Stimulated activated CD8-positive, alpha-beta memory T cell treated with anti-CD3 and anti-CD28 coated beads, Interleukin-2, amount 100 ng/mL, for 1 hour (primary cell): ENCODE measurements at places on chromosomes 16 and 17.
A peak's percentile ranks its signal among the peaks of the same experiment; 100 is the strongest.

GRCh38 chr17:1024076-1024475 lies 27.1 kb downstream of the TIMM22 start:
- DNase-seq: no peak

GRCh38 chr17:21573961-21574610 lies 118.2 kb upstream of the KCNJ18 start:
- peak; percentile 21 for DNase-seq

DNA sequence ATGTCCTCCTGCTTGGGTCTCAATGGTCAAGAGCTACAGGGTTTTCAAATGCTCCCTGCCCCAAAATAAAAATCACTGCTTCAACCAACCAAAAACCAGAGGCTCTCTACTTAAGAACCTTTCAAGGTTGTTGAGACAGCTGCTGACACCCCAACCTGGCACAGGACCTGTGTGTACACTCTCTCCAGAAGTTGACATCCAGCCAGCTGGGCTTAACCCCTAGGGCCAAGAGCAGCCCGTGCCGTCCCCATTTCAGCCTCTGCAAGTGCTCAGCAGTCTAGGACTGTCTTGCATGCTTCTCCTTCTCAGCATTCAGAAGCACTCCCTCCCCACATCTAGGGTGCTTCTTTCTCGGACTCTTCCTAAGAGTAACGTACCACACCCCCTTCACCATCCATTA lies 59.0 kb upstream of the TRAP1 start:
- DNase-seq: no peak

DNA sequence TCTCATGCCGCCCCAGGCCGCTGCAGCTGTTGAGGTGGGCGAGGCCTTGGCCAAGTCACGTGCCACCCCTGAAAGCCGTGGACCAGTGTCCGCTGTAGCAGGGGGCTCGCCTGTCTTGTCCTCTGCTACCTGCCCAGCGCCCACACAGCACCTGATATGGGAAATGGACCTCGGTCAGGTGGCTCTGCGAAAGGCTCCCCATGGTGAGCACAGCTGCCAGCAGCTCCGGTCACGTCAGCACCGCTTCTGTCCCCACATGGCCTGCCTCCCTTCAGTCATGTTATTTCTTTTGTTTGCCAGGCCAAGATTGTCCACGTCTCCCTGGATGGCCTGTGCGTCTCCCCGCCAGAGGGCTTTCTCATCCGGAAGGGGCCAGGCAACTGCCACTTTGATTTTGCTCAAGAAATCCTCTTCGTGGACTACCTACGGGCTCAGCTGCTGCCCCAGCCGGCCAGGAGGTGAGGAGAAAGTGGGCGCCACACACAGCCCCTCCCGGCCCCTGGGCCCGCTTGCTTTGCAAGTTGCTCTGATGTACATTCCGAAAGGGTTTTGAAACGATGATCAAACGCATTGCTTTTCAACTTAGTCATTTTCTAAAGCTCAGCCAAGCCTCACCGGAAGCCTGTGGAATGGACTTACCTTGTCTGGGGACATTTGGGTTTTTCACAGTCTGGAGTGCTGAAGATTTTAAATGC lies 219.8 kb downstream of the KATNIP start:
- DNase-seq: no peak

GRCh38 chr17:45104029-45104428 lies 28.3 kb downstream of the PLCD3 start:
- no peak for DNase-seq

- no peak for DNase-seq
Measured at GRCh38 chr16:80723091-80723490, 81.3 kb downstream of the CDYL2 start.

DNA sequence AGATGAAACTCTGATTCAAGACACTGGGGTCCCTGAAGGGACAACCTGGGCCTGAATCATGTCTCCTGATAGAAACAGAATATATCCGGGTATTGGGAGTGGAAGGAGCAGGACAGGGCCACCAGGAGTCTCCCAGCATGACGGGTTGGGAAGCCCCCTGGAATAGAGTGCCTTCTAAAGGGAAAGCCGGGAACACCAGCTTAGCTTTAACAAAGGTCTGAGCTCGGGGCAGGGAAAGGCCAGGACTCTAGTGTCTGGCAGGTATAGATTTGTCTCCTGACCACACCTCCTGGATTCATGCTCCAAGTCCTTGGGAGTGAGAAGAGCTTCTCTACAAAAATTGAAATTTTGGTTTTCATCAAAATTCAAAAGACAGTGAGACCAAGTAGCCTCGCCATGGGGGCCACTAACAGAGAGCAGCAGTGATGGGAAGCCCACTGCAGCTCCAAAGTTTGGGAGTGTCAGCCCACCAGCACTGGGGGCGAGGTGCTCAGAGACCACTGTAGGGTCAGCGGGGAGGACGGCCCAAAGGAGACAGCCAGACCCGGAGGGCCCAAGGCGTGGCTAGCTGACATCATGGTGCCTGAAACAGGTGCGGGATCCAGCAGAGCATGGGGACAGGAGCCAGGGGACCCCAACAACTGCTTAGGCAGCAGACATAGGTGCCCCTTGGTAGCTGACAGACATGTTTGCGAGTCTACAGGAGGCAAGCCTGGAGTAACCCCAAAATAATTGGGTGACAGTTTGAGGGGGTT lies 81.0 kb downstream of the C16orf78 start:
- no peak for DNase-seq

GRCh38 chr16:2428784-2429033 lies 538 bp upstream of the CCNF start:
- no peak for DNase-seq

- no peak for DNase-seq
Measured at GRCh38 chr16:57386381-57386951, 14.2 kb downstream of the CX3CL1 start.

DNA sequence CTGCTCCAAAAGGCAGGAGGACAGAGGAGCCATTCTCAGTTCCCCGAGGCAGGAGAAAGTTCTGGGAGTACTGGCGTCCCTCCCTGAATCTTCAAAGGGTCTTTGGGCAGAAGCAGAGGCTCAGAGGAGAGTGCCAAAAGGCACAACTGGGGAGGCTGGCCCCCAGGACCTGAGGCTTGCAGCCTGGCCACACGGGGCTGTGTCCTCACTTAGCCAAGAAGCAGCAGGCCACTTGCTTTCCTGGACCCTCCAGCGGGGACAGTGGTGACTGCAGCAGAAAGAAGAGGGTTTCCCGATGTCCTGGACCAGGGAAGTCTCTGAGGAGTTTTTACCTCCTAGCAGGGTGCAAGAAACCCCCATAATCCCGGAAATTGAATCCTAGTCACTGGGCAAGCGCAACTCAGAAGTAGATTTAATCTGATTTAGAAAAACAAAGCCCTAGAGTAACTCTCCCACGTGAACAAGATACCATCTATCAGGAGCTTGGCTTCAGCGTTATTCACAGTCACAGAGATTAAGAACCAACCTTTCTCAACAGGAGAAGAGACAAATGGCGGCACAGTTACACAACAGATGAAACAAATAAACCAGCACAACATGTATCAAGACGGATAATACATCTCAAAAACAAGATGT lies 25.5 kb upstream of the BCO1 start:
- DNase-seq: no peak

GRCh38 chr16:79287424-79287917 lies 313.1 kb downstream of the MAF start:
- DNase-seq: no peak

DNA sequence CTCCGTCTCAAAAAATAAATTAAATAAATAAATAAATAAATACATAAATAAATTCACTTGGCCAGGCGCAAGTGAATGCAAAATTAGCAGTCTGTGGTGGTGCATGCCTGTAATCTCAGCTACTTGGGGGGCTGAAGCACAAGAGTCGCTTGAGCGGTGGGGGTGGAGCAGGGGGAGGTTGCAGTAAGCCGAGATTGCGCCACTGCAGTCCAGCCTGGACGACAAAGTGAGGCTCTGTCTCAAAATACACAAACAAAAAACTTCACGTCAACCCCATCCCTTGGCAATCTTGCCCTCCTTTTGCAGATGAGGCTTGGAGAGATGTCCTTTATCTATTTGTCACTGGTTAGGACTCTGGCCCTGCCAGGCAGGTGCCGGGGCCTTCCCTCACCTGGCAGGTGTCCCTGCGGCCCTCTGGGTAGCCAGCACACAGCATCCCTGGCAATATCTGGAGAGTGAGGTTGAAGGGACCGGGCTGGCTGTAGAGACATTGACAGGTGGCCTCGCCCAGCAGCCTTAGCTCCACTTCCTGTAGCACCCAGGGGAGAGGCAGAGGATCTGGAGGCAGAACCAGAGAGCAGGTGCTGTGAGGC lies 4.4 kb downstream of the PRSS36 start:
- no peak for DNase-seq

GRCh38 chr17:7703584-7704479 lies 1.2 kb upstream of the EFNB3 start:
- no peak for DNase-seq

DNA sequence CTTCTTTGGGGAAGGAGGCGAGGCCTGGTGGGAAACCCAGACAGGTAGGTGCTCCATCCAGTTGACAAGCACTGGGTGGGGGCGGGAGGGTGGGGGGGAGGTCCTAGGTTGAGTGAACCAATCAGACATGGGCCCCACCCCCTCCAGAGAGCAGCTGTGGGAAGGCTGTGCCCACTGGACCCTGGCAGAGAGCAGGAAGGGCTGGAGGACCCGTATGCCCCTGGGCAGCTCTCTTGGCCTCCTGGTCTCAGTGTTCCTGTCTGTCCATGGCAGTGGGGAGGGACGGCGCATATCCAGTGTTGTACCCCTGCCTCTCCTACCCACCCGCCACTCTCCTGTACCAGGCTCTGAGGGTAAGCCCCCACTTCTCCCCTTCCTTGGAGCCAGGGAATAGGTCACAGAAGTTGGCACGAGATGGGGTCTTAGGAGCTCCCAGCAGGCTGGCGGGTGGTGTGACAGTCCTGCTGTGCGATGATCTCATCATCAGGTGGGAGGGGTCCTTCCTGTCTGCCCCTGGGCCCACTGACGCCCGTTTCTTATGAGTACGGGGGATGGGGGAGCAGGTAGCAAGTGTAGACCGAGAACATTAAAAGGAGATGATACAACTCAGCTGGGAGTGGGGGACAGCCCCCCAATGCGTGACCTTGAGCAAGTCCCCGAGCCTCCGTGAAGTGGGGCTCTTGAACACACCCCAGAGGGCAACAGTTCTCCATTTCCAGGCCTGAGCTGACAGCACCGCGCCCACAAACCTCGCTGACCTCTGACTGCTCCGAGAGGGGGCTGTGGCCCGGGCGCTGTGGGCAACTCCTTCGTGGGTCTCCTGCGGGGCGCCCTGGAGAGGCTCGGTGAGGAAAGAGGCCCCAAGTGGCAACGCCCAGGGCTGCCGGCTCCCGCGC lies 1.2 kb upstream of the ZFPM1 start:
- DNase-seq: no peak

DNA sequence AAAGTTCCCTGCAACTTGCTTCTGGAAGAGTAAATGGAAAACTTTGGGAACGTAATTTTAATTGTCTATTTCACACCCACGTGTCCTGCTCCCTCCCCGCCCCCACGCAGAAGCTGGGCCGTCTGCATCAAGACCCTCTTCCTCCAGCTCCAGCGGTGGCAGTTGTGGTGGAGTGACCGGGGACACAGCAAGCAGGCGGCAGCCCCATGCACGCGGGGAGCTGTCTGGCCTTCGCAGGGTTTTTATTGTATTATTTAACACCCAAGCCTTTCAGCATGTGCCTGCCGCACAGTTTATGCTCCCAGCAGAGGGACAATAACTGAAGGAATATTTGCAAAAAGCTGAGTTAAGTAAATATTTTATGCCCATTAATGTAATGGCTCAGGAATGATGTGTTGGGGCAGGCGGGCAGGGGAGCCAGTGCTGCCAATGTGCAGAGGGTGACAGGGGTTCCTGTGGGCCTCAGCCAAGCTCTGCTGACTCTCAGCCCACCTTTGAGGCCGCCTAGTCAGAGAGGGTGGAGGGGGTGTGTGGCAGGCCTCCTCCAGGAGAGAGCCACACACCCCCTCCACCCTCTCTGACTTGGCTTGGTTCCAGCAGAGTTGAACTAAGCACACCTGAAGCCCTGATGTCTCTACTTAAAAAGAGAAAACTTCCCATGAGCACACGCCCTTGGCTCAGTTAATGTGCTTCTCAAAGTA lies 32.4 kb upstream of the ENPP7 start:
- no peak for DNase-seq

DNA sequence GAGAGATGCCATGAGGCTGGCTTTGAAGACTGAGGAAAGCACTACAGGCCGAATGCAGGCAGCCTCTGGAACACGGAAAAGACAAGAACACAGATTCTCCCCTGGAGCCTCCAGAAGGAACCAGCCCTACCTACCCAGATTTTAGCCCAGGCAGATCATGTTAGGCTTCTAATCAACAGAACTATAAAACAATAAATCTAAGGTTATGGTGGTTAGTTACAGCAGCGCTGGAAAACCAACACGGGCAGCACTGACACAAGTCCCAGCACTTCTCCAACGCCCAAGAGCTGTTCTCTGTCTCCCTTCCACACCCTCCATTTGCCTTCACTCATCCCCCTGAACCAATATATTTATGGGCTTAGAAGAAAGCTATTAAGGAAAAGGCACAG lies 7.5 kb downstream of the ANKRD11 start:
- no peak for DNase-seq

DNA sequence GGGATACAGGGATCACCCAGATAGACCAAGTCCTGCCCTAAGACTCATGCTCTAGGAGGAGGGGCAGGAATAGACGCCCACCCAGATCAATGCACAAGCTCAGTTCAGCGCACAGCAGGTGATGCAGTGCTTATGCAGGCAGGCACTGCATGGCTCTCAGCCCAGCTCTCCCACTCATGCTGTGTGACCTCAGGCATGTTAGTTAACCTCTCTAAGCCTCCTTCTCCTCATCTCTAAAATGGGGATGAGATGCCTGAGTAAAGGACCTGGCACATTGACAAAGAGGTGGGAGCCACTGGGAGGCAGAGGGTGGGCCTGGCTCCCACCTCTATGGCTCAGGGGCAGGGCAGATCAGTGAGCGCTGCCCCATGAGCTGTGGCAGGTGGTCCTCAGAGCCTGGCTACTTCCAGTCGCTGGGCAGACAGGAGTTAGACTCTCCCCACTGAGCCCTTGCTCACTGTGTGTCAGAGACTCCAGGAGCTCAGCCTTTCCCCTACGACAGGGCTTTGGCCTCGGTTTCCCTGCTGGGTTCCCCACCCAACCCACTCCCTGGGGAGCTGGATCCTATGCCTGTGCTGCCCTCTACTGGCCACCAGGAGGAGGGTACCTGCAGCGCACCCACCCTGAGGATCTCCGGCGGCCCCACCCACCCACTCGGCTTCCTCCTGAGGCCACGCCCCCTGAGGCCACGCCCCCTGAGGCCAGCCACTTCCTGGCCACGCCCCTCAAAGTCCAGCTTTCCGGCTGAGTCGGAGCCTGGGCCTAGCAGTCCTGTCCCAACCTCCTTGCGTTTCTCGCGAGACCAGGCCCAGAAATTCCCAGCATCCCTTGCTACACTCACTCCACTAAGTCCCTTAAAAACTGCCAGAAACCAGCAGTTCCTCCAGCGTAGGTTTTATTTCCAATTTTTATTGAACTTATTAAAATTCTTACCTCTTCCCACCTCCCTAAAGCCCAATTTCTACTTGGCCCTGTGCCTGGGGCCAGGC lies 196.1 kb downstream of the GSG1L start:
- DNase-seq: peak; percentile 19
